ENCODE measurements at places on chromosomes 5 and 9.
A peak's percentile ranks its signal among the peaks of the same experiment; 100 is the strongest.

- no peak for DNase-seq
These were observed 3.0 kb upstream of the FGF18 start for GRCh38 chr5:171416160-171417049.

DNA sequence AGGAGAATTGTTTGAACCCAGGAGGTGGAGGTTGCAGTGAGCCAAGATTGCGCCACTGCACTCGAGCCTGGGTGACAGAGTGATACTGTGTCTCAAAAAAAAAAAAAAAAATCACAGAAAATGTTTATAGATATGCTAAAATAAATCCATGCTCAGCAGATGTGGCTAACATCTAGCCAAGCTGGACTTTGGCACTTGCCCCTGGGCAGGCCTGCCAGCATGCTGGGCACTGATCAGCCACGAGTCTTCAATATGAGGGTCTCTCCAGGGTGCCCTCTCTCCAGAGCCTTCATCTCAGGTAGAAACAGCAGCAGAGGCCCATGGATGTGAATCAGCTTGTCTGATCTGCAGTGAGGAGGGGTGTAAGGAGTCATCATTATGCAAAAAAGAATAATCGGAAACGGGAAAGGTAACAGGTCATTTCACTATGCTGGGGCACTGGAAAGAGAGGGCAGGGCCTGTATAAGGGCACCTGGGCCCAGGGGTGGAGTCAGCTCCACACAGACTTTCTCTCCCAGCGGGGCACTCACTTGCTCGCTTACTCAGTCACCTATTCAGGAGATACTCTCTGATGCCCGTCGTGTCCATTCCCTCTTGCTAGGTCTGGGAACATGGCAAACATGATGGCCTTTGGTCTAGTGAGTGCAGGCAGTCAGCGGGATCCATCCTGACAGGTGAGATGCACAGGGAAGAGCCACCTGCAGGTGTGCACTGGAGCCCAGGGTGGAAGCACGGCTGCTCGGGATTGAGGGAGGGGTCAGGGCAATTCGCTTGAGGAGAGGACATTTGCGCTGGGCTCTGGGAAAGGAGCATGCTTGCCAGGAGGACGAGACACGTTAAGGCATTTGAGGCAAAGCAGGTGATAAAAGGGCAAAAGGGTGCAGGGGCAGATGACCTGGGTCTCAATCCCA is 17.1 kb downstream of the RNF44 start:
- no peak for DNase-seq

DNA sequence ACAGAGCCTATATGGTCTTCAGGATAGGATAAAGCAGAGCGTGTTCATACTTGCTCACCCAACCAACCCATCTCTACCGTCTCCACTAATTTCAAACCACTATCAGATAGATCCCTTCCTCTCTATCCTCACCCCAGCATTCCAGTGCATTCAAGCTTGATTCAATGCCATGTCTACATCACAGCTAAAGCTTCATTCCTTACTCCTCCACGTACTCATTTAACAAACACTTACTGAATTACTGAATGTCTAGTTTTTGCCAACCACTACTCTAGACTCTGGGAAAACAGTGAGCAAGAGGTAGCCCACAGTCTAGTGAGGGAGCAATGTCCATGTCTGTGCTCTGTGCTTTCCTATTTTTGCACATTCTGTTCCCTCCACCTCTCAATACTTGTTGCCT is 163.5 kb upstream of the MSX2 start:
- no peak for DNase-seq

- peak; percentile 48 for DNase-seq
These were observed 27.2 kb upstream of the SMU1 start for GRCh38 chr9:33103501-33104281.

All from cardiac fibroblast (primary cell).